ENCODE measurements at places on chromosomes 11 and 22.

DNA sequence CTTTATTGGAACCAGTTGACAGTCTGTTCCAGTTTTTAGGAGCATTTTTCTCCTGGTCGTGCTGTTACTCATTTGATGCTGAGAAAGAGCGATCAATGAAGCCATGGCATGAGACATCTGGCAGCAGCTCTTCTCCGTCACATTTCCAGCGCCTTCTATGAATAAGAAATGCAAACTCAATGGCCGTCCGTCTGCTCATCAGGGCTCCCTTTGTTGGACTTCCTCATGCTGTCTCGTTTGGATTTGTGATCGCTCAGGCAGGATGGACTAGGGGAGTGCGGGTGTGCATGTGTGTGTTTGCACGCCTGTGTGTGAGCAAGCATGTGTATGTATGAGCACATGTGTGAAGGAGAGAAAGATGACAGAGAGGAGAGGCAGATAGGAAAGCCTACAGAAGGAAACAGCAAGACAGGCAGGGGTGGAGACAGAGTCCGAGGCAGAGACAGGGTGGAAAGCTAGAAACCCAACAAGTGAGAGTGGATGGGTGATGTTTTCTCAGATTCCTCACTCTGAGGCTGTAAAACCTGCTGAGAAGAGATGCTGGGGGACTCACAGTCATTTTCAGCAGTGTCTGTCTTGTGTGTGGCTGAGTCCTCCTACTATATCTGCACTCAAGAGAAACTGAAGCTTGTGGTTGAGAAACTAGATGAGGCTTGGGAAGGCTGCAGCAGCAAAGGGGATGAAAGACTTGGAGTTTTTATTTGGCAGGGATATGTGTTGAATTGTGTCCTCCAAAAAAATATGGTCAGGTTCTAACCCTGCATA, 56.0 kb upstream of the CLMP start:
- DNase-seq: no peak

DNA sequence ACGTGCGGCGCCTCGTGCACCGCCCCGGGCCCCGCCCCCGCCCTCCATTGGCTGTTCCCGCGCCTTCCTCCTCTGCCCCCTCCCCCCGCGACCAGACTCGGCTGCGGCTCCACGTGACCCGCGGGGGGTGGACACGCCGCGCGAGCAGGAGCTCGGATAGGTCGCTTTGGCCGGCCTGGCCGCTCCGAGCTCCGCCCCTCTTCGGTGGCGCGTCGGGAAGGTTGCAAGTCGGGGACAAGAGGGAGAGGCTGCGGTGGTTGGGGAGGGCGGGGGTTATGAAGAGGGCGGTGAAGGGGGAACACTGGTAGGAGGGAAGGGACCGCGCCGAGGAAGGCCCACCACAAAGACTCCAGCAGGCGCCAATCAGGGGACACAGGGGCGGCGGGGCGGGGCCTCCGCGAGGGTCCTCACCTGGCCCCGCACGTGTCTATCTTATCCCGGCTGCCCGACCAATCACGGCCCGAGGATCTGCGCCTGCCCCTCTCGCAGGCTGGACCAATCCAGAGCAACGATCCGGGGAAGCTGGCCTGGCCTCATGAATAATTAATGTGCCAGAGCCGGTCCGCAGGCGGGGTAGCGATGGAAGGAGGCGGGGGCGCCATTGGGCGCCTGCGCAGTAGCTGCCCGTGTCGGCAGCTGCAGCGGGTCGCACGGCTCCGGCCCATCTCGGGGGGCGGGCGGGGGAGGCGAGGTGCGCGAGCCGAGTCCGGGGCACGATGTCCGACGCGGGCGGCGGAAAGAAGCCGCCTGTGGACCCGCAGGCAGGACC, at the start of gene TEF:
TSS of gene TEF (plus strand) at position 614 of the 769 bp plus-strand sequence. CDS start at position 717, 103 bp downstream.
- peak; percentile 100 for DNase-seq

- DNase-seq: no peak
Measured at GRCh38 chr22:46125816-46126765, 24.2 kb upstream of the PPARA start.

DNA sequence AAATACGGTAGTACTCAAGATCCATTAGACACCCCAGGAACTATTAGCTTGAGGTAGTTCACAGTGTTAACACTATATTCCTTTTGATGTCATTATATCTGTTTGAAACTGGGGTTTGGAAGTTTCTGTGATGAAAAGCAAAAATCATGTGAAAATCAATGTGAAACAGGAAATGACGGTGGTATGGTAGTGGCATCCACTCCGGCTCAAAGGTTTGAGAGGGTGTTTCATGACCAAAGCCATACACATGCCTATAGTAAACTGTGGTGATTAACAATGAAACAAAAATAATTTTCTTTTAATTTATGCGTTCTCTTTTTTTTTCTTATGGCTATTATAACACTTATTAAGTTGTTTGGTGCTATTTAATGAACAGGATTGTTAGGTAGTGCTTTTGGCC, 10.9 kb downstream of the RAB38 start:
- DNase-seq: no peak

- DNase-seq: peak; percentile 90
Measured at GRCh38 chr22:19179497-19180048, 1.0 kb upstream of the SLC25A1 start.

DNA sequence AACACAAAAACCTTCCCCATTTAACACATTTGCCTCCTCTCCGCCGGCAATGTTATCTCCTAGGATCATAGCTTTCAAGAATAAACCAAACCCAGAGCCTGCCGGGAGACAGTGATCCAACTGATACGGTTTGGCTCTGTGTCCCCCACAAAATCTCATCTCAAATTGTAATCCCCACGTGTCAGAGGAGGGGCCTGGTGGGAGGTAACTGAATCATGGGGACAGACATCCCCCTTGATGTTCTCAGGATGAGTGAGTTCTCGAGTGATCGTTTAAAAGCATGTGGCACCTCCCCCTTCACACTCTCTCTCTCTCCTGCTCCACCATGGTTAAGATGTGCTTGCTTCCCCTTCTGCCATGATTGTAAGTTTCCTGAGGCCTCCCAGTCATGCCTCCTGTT, 33.3 kb downstream of the RBFOX2 start:
- peak; percentile 85 for DNase-seq

DNA sequence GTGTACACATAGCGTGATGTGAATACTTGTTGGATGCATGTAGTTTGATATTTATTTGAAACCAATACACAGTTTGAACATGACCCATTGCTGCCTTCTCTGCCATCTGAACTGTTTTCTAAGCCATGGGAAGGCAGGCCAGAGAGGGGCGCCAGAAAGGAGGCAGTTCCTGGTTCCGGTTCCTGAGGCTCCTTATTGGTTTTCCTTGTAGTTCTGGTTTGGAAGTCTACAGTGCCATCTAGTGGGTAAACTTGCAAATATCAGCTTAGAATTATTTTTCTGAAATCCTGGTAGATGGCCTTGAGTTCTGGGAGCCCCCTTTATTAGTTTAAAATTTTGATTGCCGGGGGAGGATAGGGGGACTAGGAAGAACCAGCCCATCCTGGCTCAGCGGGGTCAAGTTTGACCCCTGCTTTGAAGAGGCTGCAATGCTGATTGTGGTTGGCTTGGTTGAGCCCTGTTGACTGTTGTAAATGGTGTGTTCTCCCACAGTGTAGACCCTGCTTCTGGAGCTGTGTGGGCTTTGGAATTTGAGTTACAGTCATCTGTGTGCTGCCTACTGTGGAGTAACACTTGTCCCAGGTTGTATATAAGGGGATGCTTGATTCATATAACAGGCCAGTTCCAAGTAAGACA, 48.4 kb downstream of the GRAMD1B start:
- peak; percentile 93 for DNase-seq

GRCh38 chr22:27302501-27302900, 499.1 kb downstream of the MN1 start:
- DNase-seq: no peak

DNA sequence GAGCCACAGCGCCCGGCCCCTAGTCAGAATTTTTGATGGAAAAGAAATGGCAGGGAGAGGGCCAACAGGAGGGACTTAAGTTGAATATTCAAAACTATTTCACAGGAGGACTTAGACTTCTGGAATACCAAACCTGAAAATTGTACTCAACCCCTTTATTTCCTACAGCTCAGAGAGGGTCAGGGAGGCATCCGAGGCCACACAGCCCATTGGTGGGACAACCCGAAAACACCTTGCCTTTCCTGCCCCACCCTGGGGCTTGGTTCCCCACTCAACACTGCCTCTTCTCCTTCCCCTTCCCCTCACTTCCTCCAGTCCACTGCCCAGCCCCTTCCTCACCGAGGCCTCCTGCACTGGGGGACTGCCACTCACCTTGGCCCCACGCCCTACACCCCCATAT, 1.4 kb downstream of the NAALADL1 start:
- no peak for DNase-seq

DNA sequence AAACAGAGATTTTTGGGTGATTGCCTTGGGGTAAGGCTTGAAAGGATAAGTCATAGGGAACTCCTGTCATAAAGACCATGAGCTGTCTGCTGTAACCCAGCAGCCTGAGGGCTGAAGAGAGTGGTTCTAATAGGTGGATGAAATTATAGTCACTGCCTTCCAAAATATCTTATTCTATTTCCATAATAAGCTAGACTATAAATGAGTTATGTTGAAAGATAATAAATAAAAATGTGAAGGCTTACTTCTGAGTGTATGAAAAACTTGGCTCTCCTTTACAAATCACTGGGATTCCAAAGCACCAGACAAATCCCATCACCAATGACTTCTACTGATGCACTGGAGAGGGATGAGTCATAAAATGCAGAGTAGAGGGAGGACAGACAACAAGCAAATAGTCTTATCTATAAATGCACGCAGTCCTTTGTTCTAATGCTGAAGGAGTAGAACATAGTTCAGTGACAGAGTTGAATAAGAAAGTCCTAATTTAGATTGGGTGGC, 775.0 kb upstream of the LRRC4C start:
- DNase-seq: peak; percentile 27

DNA sequence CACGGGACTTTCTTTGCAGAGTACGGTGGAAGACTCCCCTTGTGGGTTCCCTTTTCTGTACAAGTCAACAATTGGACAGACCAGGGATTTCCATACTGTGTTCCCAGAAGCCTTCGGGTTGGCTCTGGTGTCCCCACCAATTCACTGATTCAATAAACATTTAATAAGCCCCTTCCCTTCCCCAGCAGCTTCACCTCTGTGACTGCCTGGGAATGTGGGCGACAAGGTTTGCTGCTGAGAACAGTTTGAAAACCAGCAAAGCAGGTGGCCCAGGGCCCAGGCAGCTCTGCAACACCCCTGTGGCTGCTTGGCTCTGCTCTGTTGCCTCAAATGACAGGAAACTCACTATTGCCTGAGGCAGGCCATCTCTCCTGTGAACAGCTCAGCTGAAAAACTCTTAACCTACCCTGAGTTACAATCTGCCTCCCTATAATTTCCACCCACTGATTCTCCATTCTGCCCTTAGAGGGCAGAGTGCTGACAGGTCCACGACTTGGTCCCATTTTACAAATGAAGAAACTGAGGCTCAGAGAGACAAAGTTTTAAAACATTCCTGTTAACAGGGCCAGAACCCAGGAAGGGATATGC, 10.4 kb downstream of the ADORA2A start:
- peak; percentile 57 for DNase-seq

DNA sequence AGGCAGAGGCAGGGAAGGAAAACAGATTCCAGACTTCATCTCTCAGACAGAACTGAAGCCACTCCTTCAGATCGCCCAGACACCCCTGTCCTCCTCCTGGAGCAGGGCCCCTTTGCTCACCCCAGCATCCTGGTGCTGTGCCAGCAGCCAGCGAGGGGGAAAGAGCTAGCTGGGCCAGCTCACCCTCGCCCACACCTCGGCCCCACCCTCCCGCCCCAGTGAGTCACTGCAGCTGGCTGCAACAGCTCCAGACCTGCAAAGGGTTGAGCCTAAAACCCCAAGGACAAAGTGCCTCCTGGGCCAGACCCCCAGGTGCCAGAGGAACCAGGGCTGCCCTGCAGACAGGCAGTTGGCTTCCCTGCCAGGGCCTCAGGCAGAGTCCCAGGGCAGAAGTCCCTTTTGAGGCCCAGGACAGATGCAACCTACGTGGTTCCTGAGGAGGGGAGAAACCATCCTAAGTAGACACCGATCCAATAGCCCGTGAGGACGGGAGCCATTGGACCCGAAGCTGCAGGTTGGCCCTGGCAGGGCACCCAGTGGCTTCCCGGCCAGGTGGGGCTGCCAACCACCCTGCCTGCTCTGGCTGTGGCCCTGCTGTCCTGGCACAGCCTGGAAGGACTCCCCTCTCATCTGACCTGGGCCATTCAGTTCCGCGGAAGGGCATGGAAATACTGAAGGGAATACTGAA, 7.2 kb downstream of the AHNAK start:
- no peak for DNase-seq

DNA sequence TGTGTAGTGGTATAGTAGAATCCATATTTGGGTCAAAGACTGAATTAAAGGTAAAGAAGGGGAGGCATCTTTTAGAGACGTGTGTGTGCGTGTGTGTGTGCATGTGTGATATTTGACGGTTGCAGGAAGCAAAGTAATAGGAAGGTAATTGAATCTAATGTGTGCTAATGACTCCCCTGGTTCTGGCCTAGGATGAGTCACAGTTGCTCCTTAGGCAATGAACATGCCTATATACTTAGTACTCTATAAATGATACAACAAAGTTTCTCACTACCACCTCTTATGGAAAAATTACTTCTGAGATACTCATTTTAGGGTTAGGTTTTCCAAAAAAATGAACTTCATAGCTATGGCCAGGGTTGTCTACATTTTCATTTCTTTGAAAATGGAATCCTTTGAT, 409.6 kb downstream of the GUCY1A2 start:
- DNase-seq: no peak

- DNase-seq: peak; percentile 6
Measured at GRCh38 chr11:47724041-47724729, 9.0 kb upstream of the AGBL2 start.

DNA sequence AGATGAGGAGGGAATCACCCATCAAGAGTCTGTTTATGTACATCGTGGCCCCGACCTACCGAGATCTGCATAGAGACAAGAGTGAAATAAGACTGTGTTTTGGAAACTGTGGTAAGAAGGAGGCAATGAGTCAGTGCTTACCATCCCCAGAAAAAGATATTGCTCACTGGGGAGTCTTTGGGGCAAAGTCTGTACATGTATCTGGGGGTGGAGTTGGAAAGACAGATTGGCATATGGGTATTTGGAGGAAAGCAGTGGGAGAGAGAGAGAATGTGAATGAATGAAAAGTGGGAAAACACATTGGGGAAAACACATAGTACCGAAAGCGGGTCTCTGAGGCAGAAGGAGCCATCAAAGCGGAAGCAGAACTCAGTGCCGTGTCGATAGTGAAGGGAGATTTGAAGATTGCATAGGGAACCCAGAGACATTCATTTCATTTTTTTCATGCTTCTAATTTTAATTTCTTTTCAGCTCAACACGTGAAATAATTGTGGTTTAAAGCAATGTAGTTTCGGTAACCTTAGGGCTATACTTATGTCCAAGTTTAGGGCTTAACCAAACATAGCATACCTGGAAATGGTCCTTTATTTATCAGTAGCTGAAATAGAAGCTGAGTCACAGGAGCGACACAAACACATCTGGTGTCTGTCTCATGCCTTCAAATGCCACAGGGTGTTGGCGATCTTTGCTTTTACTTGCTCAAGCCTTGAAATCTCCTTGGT, 98.6 kb upstream of the CD44 start:
- no peak for DNase-seq
